ENCODE measurements at places on chromosomes 12 and 14.

DNA sequence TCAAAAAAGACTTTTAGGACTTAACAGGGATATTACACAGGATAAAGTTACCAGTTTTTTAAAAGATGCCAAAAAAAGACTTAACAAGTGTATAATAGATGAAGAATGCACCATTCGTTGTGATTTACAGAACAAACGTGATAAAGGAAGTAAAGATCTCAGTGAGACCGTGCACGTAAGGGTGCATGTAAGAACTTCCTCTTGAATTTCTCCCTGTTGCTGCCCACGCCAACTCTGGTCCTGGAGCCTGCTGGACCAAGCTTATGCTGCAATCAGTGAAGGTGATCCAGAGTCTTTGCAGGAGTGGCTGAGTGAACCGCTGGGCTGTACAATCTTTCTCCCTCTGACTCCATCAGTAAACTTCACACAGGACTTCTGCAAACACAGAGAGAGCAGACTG, 593.7 kb downstream of the TMEM121 start:
- no peak for DNase-seq

- no peak for DNase-seq
Measured at GRCh38 chr14:49940808-49941421, 48.0 kb downstream of the ARF6 start.

DNA sequence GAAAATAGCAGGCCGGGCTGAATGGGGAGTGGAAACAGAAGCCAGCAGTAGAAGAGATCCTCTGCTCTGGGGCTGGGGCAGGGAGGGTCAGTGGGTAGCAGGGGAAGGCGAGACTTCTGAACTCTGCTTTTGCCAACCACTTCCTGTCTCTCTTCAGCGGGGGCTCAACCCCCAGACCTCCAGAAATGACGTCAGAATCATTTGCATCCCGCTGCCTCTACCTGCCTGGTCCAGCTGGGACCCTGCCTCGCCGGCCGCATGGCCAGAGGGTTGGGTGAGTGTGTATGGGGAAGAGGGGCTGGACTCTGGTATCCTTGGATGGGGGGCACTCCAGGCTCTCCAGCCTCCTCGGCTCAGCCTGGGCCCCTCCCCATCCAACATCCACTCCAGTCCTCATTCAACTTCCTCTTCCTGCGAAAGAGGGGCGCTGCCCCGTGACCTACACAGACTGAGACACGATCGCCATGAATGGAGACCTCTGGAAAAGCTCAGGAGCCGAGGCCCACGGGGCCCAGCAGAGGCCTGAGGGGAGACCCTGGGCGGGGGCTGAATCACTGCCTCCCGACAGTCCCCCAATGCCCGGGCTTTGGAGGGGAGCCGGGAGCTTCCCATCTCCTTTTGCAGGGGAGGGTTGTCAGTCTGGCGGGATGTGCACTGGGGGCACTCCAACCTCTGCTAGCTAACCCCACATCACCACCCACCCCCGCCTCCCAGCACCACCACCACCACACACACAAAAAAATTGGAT, 458 bp upstream of the HOXC4 start:
- DNase-seq, result peak; percentile 39

DNA sequence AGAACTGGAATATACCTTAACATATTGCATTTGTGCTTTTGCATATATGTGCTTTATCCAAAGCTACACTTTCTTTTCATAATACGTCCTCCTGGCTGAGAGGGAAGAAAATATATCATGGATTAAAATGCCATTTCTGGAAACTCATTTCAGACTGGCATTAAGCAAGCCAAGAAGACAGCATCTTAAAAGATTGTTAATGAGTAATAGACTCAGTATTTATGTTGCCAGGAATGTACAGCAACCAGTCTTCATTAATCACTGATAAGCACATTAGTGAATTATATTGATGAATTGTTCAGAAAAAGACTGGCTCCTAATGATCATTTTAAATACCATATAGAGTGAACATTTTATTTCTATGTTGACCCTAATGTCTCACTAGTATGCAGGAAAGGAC, 134.9 kb upstream of the IFNG-AS1 start:
- DNase-seq, result no peak

DNA sequence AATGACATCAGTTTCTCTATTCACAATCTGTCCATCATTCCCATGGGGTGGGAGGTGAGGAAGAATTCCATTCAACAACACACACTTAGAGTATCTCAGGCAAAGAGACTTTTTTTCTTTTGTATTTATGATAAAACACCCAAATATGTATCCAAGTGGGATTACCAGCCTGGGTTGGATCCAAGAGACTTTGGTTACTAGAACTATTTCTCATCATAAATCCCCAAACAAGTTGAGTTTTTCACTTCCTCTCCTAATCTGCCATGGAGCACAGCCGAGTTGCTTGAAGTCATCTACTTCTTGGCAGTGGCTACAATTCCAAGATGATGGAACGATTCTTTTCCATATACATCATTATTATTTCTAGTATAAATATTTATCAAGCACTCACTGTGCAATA, 209.2 kb upstream of the HMGA2 start:
- peak; percentile 71 for DNase-seq

All from eye (tissue), 1 donor.